Vagina (tissue), 2 donors: ENCODE measurements at places on chromosomes 12 and 14.

- no peak for DNase-seq
Measured at GRCh38 chr14:68569970-68570409, 222.9 kb downstream of the ZFP36L1 start.

- DNase-seq, result no peak
Measured at GRCh38 chr14:103517721-103518421, 4.8 kb downstream of the CKB start.

DNA sequence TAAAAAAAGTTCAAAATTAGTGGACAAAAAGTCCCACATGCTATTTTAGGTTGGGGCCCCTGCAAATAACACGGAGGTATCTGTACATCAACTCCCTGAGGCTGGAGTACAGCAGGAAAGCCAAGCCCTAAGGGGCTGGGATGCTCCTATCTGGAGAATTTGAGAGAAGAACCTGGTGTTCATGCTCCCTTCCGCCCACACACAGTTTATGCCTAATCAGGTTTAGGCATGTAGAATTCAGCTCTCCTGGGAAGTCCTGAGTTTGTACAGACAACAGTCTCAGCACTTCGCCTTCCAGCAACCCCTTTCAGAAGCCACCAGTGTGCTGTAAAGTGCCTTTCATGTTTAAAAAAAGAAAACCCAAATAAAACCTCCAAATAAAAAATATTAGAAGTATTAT, 237.3 kb upstream of the GRIP1 start:
- no peak for DNase-seq

- no peak for DNase-seq
Measured at GRCh38 chr14:32471181-32471580, 142.1 kb downstream of the AKAP6 start.

DNA sequence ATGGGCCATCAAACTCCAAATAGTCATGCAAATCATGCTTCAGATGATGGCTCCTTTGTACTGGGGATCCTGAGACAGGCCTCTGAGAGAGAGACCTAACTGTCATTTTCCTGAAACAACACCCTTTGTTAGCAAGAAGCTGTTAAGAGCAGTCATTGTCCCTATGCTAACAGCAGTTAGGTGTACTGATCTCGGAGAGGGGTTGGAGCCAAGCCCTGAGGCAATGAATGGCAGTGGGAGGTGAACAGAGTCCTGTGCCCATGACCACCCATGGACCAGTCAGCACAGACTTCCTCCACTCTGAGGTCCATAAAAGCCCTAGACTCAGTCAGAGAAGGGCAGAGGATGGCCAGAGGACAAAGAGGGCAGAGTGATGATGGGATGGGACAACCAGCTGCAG, 747.6 kb upstream of the LRFN5 start:
- DNase-seq, result no peak

- no peak for DNase-seq
Measured at GRCh38 chr12:40058721-40059190, 47.1 kb downstream of the SLC2A13 start.

- DNase-seq, result no peak
Measured at GRCh38 chr12:13101821-13102375, 1.6 kb downstream of the GSG1 start.

GRCh38 chr12:130288206-130288605, 49.5 kb upstream of the PIWIL1 start:
- no peak for DNase-seq

DNA sequence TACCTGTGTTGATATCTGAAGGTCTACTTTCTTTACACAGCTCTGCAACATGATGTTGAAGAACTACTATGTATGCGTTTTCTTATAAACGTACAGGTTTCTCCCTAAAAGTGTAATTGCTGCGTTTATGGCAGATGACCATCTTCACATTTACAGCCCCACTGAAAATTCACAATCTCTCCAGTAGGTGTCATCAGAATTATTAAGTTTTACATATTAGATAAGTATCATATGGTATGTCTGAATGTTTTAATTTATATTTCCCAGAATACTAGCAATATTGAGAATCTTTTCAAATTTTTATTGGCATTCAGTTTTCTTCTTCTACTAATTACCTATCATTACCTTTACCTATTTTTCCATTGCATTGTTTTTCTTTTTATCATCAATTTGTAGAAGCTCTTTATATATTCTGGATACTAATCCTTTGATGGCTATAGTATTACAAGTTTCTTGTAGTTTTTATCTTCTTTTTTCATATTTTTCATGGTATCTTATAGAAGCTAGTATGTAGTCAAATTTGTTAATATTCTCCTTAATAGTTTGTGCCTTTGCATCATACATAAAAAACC, 123.5 kb downstream of the CAPZA3 start:
- no peak for DNase-seq

DNA sequence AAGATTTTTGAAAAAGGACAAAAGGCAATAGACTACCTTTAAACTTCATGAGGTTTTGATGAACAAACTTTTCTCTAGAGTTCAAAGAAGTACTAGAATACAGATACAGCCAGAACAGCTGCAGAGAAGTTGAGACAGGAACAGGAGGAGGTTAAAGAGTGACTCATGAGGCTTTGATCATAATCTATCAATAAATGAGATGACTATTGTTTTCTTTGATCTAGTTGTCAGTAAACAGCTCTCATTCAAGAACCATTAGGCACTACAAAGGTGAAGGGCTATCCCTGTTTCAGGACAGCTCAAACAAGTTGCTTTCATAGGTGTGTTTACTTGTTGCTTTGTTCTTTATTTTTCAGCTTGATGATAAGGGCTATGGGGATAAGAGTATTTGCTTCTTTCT, 2.4 kb downstream of the WASHC3 start:
- DNase-seq, result no peak

GRCh38 chr14:100076133-100076532, 10.9 kb downstream of the EVL start:
- no peak for DNase-seq

- DNase-seq, result no peak
Measured at GRCh38 chr12:82758749-82759330, 72.1 kb downstream of the TMTC2 start.

DNA sequence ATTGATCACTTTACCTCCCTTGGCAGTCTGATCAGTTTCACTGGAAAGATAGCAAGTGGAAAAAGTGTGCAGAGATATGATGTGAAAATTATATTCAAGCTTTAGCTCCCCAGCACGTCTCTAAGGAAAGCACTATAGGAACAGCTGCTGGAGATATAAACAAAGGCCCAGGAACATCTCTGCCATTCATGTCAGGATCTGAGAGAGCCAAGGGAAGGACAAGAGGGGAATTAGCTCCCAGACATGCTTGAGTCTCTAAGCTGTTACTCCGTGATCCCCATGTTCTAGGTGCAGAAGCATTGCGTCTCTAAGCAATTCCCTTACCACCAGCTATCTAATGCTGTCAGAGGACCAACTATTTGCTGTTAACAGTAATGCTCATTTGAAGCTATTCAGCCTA, 700.2 kb downstream of the DIO2 start:
- no peak for DNase-seq

- DNase-seq, result no peak
Measured at GRCh38 chr14:43411841-43412240, 1095.2 kb downstream of the FSCB start.

- no peak for DNase-seq
Measured at GRCh38 chr12:64792128-64792527, 32.3 kb upstream of the TBC1D30 start.

DNA sequence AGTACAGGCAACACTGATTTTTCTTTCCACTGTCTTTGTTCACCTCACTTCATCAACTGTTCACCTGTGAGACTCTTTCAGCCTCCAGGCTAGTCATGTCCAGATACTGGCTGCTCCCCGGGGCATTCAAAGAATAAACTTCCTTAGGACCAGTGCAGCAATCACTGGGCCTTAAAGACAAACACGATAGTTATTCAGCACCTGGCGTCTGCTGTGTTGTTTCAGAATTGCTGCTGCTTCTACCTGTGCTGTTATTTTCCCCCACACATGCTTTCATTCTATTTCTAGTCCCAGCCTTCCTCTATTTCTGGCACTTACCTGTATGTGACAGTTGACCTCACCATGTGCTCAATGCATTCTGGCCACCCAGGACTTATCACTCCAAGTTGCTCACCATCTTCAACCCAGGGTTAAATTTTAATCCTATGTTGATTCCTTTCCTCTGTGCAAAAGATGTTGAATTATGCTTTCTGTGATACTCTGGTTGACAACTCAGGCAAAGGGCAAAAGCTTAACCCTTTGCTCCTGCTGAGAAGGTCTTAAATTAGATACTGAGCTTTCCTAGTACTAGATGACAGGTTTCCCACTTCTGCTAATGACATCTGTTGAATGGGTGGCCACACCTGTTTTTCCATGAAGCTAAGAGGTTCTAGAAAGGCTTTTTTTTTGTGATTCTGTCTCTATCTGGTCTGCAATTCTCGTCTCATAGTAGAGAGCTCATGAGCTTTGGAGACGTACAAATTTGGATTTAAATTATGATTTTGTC, 41.4 kb downstream of the PTPRQ start:
- no peak for DNase-seq

GRCh38 chr14:31360919-31361662, 59.3 kb downstream of the HEATR5A start:
- DNase-seq, result no peak

DNA sequence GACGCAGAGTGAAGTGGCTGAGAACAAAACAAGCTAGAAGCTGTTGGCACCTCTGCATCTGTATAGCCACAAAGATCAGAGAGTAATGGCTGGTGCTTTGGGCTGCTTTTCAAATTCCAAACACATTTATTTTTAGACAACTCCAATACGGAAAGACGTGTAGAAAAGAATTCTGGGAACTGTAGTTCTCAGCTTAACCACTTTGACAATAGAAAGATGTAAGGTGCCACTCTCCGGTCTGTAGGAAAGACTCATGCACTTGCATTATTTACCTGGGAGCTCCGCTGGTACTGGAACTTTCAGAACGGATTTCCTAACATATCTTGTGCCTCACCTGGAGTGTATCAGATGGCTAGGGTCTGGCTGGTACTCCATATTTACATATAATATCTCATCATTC, 1.8 kb upstream of the OR4K2 start:
- no peak for DNase-seq
